Osteocyte (in vitro differentiated cells): ENCODE measurements at places on chromosomes 5 and 9. TPM values are rescaled to one million over a fixed set of nuclear protein-coding genes. Genes with fewer than 3 reads are reported as not detected.

- H3K4me3 ChIP-seq: no peak overlapping the region
- no peak for DNase-seq
- H3K36me3 ChIP-seq: no peaks in the 10 kb centered on the region
- H3K4me1 ChIP-seq: peaks cover 7% of the 10 kb centered on the region
- H3K27me3 ChIP-seq: peaks cover 10% of the 10 kb centered on the region
- H3K27ac ChIP-seq: no peak overlapping the region
Measured at GRCh38 chr9:21153336-21154017, 11.8 kb upstream of the IFNW1 start.

The SLC25A2 gene
- total RNA-seq: 0.50 and 0.81 TPM in 2 replicates

- no peak for DNase-seq
- H3K27ac ChIP-seq: no peak overlapping the region
- no peaks in the 10 kb centered on the region for H3K27me3 ChIP-seq
Measured at GRCh38 chr9:6969805-6970204, 212.0 kb downstream of the KDM4C start.

DNA sequence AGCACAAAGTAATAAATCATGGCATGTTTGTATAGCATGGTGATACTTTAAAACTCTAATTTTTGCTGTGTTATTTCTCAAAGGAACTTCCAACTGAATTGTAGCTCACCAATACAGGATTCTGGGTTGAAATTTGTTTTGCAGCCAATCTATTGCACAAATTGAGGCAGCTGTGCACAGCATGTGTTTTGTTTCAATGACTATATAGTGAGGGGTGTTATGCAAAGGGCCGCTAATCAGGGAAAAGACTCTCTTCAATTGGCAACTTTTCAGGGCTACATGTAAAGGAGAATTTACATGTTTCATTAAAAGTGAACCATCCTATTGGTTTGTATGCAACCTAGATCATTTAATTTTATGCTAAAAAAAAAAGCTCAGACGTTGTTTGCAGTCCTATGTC is 44.6 kb downstream of the PLPPR1 start:
- no peak overlapping the region for H3K4me3 ChIP-seq
- no peaks in the 10 kb centered on the region for H3K36me3 ChIP-seq
- H3K4me1 ChIP-seq: no peaks in the 10 kb centered on the region
- DNase-seq: no peak
- H3K27me3 ChIP-seq: no peaks in the 10 kb centered on the region

DNA sequence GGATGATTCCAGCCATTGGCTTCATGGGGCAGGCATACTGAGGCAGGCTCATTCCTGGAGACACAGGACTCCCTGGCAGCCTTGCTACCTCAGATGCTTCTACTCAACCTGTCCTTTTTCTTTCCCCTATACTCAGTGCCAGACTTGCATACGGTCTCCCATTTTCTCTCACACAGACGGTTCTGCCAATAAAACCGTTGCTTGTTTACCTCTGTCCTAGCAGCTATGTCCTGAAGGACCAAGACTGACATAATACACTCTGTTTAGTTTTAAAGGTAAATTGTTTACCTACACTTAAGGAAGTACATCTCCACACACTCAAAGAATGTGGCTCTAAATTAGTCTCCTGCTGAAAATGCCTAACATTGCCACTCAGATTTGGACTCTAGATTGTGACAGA is 151.0 kb upstream of the RFX3 start:
- no peak overlapping the region for H3K4me3 ChIP-seq
- no peaks in the 10 kb centered on the region for H3K36me3 ChIP-seq
- peaks cover 3% of the 10 kb centered on the region for H3K4me1 ChIP-seq
- DNase-seq: no peak

The ELAVL2 gene
- 0.51 and 1.1 TPM in 2 replicates for total RNA-seq

- H3K36me3 ChIP-seq: no peaks in the 10 kb centered on the region
- no peak for DNase-seq
- H3K4me3 ChIP-seq: no peak overlapping the region
- no peaks in the 10 kb centered on the region for H3K4me1 ChIP-seq
Measured at GRCh38 chr5:85671223-85671970, 946.3 kb upstream of the COX7C start.

The TNIP1 gene
- total RNA-seq: 73.5 and 85.5 TPM in 2 replicates

DNA sequence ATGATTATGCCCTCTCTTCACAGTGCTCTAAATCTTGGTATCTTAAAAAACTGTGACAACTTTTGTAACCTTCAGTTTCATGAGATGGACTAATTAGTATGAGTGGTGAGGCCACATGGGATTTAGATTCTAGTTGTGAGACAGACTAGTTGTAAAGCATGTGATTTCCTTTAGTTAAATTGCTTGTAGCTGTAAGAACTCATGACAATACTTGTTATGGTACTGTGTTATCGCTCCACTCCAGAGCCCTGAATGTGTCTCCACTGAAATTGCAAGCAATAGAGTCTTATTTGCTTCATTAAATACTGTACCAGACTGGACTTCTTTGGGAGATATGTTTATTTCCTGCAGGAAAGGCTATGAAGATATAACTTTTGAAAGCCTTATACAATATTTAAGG is 1198.3 kb upstream of the CDH6 start:
- peaks cover 73% of the 10 kb centered on the region for H3K27me3 ChIP-seq
- no peak overlapping the region for H3K4me3 ChIP-seq
- DNase-seq: no peak
- no peak overlapping the region for H3K27ac ChIP-seq

The PCDHGA3 gene
- not detected in 2 replicates for total RNA-seq

GRCh38 chr5:151104795-151105194 is 24.0 kb upstream of the TNIP1 start:
- no peaks in the 10 kb centered on the region for H3K27me3 ChIP-seq
- no peak overlapping the region for H3K27ac ChIP-seq
- DNase-seq: no peak
- H3K4me1 ChIP-seq: peaks cover 5% of the 10 kb centered on the region

DNA sequence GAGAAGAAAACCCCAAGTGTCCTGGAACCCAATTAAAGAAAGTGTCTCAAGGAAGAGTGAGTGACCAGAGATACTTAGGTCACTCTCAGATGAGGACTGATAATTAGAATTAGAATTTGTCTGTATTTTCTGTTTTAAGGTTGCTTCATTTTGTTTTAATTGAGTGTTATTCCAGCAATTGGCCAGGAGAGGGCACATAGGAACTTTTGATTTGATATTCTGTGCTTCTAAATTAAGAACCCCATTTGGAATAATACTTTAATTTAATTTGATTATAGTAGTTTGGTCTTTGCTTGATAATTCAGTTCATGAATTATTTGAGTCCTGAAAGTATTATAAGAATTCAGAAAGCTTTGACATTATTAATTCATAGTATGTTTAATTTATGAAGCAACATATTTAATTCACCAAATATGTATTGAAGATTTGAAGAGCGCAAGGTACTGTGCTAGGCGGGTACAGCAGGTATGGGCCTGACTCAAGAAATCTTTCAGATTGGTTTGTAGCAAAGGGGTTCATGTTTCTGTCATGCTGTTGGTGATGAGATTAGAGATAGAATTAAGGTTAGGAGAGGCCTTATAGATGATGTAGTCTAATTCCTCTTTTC is 4.9 kb downstream of the MRPL22 start:
- peaks cover 14% of the 10 kb centered on the region for H3K4me1 ChIP-seq
- peaks cover 6% of the 10 kb centered on the region for H3K36me3 ChIP-seq
- no peaks in the 10 kb centered on the region for H3K27me3 ChIP-seq
- no peak for DNase-seq
- no peak overlapping the region for H3K27ac ChIP-seq
- no peak overlapping the region for H3K4me3 ChIP-seq

- no peaks in the 10 kb centered on the region for H3K36me3 ChIP-seq
- H3K27ac ChIP-seq: no peak overlapping the region
- DNase-seq: no peak
- peaks cover 4% of the 10 kb centered on the region for H3K27me3 ChIP-seq
- peaks cover 9% of the 10 kb centered on the region for H3K4me1 ChIP-seq
Measured at GRCh38 chr5:91302958-91303357, 80.2 kb downstream of the ARRDC3 start.

- no peak overlapping the region for H3K4me3 ChIP-seq
- no peak for DNase-seq
- H3K27me3 ChIP-seq: peaks cover 39% of the 10 kb centered on the region
- no peaks in the 10 kb centered on the region for H3K4me1 ChIP-seq
- no peak overlapping the region for H3K27ac ChIP-seq
Measured at GRCh38 chr5:141771562-141771961, 89.5 kb upstream of the ARAP3 start.

DNA sequence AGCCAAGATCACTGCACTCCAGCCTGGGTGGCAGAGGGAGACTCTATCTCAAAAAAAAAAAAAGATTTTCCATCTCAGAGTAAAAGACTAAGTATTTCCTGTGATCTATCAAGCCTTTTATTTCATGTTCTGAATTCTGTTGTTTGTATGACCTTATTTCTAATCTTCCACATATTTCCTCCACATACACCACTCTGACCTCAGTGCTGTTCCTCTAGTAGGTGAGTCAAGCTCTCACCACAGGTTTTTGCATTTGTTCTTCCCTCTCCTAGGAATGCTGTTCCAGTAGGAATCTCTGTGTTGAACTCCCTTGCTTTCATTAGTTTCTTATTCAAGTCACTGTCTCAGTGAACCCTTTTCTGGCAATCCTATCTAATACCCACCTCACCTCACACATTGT is 68.1 kb downstream of the INVS start:
- H3K36me3 ChIP-seq: peaks cover 4% of the 10 kb centered on the region
- no peak for DNase-seq
- no peaks in the 10 kb centered on the region for H3K4me1 ChIP-seq

The RNF183 gene
- total RNA-seq: not detected in 2 replicates

GRCh38 chr5:88399561-88399960 is 130.9 kb upstream of the TMEM161B start:
- DNase-seq: no peak
- H3K27me3 ChIP-seq: peaks cover 18% of the 10 kb centered on the region
- H3K4me3 ChIP-seq: no peak overlapping the region
- no peaks in the 10 kb centered on the region for H3K36me3 ChIP-seq
- H3K4me1 ChIP-seq: peaks cover 2% of the 10 kb centered on the region

DNA sequence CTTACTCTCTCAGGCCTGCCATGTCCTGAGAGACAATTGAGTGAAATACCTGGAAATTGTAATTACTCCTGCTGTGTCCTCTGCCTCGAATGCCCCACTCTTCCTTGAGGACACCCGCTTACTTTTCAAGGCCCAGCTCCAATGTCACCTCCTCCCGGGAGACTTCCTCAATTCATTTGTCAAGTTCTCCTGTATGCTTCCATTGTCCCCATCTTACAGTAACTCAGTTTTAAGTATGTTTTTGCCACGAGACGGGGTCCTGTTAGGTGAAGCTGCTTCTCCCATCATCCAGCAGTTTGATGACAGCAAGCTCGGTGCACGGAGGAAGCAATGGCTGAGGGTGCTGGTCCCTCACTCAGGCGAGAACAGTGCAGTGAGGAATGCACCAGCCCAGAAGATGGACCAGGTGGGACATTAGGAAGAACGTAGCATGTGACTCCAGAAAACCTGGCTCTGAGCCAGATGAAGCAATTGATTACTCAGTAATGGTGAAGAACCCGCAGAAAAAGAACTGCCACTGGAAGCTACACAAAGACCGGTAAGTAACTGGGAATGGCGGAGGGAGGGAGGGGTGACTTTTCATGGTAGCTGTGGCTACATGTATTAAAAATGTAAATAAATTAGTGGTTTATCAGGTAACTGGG is 274.8 kb downstream of the DENND1A start:
- DNase-seq: no peak
- H3K4me1 ChIP-seq: no peaks in the 10 kb centered on the region
- peaks cover 12% of the 10 kb centered on the region for H3K36me3 ChIP-seq
- no peak overlapping the region for H3K27ac ChIP-seq
- H3K4me3 ChIP-seq: no peak overlapping the region
